Amniotic stem cell (primary cell): ENCODE measurements at places on chromosomes 6 and 20.

- DNase-seq = no peak
These were observed 259.9 kb downstream of the FOXA2 start for GRCh38 chr20:22324505-22324904.

DNA sequence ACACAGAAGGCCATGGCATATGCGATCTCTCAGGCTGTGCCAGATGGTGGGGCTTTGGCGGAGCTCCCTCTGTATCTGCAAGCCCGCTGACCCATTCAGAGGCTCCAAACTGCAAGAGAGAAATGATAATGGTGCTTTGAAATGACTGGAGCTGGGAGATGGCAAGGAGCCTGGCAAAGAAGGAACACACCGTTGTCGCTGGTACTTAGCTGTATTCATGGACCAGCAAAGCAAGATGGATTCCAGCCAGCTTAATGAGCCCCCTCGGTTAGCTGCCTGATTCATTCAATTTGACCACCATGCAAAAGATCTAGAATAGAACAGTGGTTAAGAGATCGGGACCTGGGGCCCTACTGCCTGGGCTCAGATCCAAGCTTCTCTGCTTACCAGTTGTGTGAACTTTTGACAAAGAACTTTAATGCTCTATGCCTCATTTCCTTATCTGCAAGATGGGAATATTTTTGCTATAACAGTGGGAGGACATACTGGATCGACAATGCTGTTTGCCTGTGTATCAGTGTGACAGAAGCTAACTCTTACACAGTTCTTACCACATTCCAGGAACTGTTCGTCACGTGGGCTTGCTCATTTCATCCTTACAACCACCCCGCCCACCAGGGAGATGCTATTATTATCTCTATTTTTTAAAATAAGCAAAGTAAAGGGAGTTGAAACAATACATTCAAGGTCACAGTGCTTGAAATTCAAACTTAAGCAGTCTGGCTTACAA, 317.8 kb upstream of the SULF2 start:
- no peak for DNase-seq

GRCh38 chr20:2141600-2142575, 40.3 kb downstream of the STK35 start:
- DNase-seq = no peak

DNA sequence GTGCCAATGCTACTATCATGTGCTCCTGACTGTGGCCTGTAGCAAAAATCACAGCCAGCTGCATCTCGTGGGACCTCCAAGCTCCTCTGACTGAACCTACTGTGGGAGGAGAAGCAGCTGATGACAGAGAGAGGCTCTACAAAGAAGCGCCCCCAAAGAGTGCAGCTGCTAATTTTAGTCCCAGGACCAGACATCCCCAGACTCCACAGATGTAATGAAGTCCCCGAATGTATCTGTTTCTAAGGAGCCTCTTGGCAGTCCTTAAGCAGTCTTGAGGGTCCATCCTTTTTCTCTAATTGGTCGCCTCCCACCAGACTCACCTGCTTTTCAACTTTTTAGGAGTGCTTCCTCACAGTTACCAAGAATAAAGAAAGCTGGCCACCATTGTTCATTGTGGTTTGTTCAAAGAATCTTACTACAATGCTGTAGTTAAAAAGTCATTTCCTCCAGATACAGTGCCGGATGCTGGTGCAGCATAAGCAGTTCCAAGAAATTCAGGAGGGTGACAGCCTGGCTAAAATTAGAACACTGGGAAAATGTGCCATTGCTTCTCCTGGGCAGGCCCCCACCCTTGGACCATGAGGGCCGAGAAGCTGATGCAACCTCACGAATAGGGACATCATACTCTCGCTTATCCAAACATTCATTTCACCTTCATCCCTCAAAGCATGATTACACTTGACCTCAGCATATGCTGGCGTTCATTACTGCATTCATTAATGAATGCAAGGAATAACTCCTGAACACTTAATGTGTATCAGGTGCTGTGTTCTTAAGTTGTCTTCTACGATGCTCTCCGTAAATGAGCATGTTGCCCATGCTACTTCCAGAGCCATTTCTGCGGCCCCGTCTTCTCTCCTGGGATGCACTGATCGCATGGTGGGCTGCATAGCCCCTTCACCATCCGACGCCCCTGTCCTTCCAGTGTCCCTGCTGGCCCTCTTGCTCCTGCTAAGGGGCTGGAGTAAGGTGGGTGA, 66.4 kb downstream of the LY86 start:
- no peak for DNase-seq

GRCh38 chr6:116254297-116255056, 602 bp upstream of the TSPYL4 start:
- DNase-seq = no peak

DNA sequence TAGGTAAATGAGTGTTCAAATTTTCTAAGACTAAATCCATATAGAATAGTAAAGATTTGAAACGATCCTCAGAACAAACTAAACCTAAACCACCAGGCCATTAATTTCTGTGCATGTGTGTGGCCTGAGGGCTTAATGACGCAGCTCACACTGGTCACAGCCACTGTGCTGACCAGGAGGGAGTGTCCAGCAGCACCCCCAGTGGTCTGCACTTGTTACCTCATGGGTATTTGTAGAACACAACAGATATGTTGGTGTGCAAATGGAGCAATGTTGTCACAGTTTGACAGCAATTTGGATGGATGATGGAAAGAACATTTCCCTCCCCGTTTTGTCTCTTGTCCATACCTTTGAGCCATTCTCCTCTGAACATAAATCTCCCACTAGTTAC, 122.4 kb upstream of the EXOC2 start:
- no peak for DNase-seq

DNA sequence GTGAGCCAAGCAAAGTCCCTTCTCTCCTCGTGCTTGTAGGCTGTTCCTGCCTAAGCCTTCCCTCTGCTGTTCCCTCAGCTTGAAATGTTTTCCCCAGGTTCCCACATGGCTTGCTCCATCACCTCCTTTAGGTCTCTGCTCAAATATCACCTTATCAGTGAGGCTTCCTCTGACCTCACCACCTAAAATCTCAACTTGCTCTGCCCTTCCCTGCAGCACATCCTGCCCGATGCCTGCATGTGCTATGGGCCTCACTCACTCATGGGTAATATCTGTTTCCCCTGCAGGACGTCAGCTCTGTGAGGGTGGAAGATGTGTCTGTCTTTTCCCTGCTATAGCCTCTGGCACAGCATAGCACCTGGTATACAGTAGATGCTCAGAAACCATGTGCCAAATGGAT, 29.9 kb upstream of the FKBP1A start:
- DNase-seq = no peak

DNA sequence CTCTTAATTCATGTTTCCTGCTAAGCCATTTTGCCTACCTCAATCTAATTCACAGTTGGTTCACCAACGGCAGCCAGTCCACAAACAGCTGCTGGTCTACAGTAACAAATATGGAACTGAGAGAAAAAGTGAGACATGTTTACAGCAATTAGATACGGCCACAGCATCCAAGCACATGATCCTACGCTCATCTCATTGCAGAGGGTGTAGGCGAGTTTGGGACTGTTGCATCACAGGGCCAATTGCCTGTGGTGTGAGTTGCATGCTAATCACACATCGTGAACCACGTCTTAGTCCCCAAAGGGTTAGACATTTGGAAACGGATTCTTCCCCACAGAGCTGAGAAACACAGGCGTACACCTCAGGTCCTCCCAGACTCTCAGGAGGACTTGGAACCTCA, 166.9 kb downstream of the EYA2 start:
- no peak for DNase-seq

DNA sequence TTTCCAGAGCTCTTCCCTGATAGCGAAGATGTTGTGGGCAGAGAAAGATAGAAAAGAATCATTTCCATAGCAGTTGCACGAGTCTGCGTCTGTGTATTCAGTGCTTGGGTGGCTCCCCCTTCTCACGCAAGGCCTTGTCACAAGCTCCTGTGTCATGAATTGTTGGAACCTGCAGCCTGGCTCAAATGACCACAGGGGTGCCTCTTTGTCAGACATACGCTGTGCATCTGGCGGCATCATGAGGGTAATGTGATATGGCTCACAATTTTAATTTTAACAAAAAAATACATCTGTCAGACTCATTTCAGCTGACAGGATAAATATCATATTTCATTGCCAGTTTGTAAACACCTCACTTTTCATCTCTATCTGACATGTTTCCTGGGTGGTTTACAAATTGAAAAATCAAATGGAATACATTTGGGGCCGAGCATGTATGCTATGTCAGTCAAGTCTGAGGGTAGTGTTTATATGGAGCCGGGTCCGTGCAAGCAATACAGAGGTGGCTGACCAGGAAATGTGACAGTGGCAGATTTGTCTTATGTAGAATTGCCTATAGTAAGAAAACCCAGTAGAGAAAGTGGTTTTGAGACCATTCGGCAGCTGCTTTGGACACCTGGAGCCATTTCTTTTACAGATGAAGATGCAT, 90.9 kb downstream of the CAP2 start:
- DNase-seq = no peak

GRCh38 chr6:124967444-124967843, 5.2 kb downstream of the RNF217 start:
- DNase-seq = no peak

DNA sequence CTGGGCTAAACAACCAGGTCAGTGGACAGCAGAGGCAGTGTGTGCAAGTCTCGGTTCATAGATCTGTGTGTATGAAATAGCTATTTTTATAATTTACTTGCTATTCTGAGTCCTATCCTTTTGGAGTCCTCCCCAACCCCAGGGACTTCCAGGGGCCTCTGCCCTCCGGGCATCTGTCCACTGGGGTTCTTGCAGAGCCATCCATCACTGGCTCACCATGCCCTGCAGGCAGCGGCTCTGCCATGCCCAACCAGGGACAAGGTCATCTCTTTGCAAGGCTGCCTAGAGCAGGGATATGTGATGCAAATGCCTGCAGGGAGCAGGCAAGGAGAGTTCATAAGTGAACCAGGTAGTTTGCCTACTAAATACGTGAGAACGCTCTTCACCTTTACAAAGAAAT, 10.5 kb upstream of the BEND3 start:
- no peak for DNase-seq

GRCh38 chr20:63831646-63831992, 555 bp upstream of the ZBTB46 start:
- DNase-seq = no peak

DNA sequence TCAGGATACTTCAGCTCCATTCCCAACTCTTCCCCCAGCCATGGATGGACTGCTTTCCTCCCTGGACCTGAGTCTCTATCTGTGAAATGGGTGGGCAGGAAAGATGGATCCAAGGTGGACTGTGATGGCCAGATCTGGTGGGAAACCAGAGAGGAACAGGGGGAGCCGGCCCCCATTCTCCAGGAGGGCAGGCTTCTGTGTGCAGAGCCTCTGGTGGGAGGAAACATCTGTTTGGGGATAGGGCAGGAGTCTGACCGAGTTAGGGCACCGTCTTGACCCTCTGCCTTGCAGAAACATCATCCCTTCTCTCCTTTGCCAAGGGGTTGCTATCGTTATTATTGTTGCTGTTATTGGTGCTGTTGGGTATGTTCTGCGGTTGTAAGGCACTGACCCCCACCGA, 91.5 kb downstream of the TOX2 start:
- DNase-seq = no peak

GRCh38 chr6:135940616-135941167, 89.2 kb downstream of the PDE7B start:
- no peak for DNase-seq

DNA sequence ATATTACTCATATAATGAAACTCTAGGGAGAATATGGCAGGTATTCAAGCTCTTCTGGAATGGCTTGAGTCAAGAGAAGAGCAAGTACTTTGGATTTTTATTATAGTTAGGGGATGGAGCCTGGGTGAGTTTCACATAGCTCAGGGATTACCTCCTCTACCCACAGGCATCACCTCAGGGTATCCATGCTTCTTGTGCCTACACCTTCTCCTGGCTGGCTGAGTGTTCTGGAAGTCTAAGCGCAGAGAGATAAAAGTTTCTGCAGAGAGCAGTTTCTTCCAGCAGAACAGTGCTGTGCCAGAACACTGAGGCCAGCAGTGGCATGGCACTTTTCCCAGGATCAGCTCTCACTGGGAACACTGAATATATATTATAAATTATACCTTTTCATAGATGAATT, 199.7 kb upstream of the KCNQ5 start:
- DNase-seq = peak; percentile 32

DNA sequence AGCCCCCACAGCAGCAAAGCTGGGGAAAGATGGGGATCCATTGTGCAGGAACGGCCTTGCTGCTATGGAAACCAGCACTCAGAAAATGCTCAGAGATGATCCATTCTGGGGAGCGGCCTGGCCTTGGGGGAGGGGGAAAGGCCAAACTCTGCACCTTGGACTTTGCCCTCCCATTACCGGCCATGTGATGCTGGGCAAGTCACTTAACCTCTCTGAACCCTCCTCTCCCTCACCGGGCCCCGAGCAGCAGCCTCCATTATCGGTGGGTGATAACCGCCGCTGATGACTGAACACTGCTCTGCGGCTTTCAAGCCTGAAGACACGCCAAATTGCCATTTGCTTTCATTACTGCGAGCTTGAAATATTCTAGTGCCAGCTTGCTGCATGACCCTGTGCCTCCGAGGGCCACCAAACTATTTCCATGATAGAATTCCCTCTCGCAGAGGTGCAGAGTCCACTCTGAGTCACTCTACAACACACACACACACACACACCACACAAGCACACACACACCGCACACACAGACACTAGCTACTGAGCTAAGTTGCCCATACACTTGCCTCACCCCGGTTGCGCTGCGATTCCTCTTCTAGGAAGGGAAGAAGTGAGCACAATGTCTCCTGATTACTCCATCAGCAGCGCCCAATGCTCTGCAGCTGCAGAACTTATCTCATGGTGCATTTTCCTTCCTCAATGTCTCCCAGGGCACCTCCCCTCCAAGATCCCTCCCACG, 20.6 kb upstream of the SIRPA start:
- no peak for DNase-seq
